Stimulated activated CD8-positive, alpha-beta memory T cell treated with anti-CD3 and anti-CD28 coated beads, Interleukin-4, amount 100 ng/mL, for 48 hours (primary cell): ENCODE measurements at places on chromosomes 1 and 21.

GRCh38 chr1:238469146-238469631 lies 578.5 kb upstream of the ZP4 start:
- DNase-seq: no peak

DNA sequence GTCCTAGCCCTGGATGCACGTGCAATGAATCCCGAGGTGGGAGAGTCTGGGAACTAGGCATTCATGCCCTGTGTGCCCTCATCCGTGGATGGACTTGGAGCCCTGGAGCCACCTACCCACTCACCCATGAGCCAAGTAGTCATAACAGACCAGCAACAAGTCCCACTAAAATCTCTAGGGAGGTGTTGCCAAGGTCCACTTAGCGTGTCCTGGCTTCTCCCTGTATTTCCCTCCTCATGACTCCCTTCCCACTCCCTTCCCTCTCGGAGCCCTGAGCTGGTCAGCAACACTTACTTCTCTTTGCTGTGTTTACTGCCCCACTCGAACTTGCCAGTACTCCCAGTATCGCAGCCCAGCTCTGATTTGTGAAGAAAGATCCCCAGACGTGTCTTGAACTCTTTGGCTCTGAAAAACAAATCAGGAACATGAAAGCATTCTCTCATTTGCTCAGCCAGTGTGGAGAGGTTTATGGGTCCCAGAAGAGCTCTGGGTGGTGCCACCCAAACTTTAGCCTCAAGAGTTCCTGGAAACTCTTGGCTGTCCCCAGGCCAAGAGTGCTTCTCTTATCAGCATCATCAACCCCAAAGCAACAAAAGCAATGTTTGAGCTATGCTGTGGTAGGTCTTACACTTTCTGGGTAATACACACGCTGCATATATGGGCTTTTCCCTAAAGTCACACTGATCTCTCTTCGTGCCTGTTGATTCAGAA lies 1.1 kb downstream of the RGS16 start:
- no peak for DNase-seq

- DNase-seq: no peak
These were observed 11.7 kb upstream of the LRRC52 start for GRCh38 chr1:165532053-165532452.

GRCh38 chr1:61446531-61446991 lies 278.4 kb downstream of the TM2D1 start:
- DNase-seq: no peak

DNA sequence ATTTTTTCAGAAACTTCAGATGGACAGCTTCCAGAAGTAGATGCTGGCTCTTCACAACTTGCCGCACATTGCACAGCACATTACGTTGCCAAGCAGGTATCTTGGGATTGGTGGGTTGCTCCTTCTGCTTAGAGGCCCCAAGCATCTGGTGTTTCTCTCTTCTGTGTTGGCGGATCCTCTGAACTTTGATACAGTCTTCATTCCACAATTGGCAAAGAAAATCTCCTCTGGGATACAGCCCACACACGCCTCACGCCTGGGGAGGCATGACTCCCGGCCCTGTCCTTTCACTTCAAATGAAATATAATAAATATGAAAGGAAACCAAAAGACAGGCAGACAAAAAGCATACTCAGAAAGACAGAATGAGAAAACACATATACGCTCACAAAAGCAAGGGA lies 72.3 kb upstream of the PPP2R5A start:
- no peak for DNase-seq
